ENCODE measurements at places on chromosomes 7 and 10. TPM values are rescaled to one million over a fixed set of nuclear protein-coding genes. Genes with fewer than 3 reads are reported as not detected.
A peak's percentile ranks its signal among the peaks of the same experiment; 100 is the strongest.

GRCh38 chr10:121036431-121036830 is 185.3 kb downstream of the WDR11 start:
- H3K4me1 ChIP-seq = peaks cover 3% of the 10 kb centered on the region
- no peak for DNase-seq
- no peak overlapping the region for H3K4me3 ChIP-seq
- H3K36me3 ChIP-seq = no peaks in the 10 kb centered on the region

DNA sequence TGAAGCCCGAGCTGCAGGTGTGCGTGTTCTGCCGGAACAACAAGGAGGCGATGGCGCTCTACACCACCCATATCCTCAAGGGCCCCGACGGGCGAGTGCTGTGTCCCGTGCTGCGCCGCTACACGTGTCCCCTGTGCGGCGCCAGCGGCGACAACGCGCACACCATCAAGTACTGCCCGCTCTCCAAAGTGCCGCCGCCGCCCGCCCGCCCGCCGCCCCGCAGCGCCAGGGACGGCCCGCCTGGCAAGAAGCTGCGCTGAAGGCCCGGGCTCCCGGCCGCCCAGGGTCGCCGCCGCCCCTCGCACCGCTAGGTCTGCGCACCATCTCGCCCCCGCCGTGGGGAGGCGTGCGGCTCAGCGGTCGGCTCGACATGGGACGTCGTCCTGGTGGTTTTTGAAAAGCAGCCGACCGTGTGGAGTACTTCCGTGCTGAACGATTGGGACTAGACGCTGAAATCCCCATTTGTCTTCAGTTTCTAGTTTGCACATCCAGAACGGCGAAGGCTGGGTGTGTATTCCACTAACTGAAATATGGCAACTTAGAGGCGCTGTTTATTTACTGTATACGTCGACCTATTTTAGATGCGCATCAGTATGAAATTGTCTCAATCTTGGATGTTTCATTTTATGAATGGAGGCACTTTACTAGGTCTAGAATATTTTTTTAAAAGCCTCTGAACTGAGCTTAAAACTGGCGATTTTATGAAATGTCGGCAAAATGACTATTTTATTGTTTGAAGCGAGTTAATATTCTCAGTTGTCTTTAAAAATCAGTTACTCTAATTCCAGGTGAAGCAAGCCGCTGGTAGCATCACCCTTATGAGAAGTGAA is 1.1 kb downstream of the NANOS1 start:
- no peaks in the 10 kb centered on the region for H3K27me3 ChIP-seq
- H3K4me1 ChIP-seq = peaks cover 41% of the 10 kb centered on the region
- peak overlapping the region; percentile 65 for H3K4me3 ChIP-seq
- H3K36me3 ChIP-seq = peaks cover 10% of the 10 kb centered on the region

DNA sequence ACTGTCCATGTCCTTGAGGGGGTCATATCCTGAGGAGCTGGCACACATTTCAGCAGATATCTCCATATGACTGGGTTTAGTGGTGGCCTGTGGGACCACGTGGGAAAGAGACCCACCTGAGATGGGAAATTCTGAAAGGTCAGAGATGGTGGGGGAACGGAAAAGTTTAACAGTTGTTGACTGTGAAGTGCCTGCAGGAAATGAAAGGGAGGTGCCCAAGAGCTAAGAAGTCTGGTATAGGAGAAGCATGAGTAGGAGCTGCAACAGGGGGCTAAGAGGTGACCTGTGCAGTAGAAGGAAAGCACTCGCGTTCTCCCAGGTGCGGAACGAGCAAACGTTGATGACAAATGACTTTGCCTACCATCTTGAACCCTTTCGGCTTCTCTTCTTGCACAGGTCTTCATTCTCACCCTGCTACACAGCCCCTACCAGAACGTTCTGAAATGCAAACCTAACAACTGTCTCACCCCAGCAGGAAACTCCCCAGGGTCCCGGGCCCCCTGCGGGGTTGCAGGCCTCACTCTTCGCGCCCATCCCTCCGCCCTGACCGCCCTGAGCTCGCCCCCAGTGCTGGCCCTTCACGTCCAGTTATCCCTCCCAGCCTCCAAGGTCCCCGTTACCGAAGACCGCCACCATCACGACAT is 9.8 kb upstream of the FXYD4 start:
- no peak for DNase-seq
- H3K36me3 ChIP-seq = no peaks in the 10 kb centered on the region
- no peak overlapping the region for H3K27ac ChIP-seq
- peaks cover 9% of the 10 kb centered on the region for H3K4me1 ChIP-seq

FBXW4 gene
- 34.4 TPM for total RNA-seq

ANKRD1 gene
- 283 TPM for total RNA-seq

ZNF239 gene
- total RNA-seq = 4.2 TPM
